Gastroesophageal sphincter (tissue), 4 donors: ENCODE measurements at places on chromosomes 7 and 10.

DNA sequence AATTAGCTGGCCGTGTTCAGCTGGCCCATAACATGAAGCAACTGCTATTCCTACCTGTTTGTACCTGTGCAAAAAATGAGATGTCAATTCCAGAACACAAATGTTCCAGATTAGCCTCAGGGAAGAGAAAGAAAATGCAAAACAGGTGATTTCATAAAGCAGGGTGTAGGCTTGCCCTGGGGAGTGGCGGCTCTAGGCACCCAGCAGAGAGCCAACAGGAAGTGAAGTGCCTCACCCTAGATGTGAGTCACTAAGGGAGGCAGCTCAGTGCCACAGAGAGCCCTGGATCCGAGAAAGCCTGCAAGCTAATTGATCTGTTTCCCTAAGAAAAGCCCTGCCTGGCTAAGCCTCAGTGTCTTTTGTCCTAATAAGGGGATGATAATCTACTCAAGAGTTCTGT, 240.0 kb downstream of the ARHGAP21 start:
- peak; percentile 60 for ATAC-seq

DNA sequence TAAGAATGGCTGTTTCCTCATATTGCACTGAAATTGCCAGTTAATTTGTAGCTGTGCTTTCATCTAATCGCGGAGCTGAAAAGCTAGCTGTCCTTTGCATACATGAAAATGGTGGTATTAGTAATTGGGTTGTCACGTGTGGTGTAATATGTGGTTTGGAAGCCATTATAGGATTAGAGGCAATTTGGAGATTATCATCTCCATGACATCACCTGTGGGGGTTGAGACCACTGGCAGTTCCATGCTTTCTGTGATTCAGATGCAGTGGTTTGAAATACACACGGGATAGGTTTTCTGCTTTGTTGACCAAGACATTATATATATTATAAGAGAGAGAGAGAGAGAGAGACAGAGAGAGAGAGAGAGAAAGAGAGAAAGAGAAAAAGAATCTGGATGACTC, 180.8 kb downstream of the RAB11FIP2 start:
- no peak for ATAC-seq

DNA sequence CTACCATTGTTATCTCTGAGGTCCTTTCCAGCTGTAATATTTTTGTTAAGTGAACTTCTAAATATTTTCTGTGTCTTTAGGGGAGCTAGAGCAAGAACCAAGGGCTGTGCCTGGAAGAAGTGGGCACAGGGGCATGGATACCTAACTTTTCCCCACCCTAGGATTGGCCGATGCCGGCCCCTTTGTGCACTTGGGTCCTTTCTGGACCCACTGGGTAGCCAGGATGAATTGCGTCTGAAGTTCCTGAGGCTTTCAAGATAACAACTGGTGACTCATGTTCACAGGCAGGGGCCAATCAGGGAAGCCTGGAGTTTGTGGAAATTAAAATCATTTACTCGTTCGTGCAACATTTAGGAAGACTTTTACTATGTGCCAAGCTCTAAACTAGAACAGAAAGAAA, 758 bp downstream of the DPCD start:
- no peak for ATAC-seq

GRCh38 chr7:121605317-121605680, 209.2 kb upstream of the FAM3C start:
- no peak for ATAC-seq

DNA sequence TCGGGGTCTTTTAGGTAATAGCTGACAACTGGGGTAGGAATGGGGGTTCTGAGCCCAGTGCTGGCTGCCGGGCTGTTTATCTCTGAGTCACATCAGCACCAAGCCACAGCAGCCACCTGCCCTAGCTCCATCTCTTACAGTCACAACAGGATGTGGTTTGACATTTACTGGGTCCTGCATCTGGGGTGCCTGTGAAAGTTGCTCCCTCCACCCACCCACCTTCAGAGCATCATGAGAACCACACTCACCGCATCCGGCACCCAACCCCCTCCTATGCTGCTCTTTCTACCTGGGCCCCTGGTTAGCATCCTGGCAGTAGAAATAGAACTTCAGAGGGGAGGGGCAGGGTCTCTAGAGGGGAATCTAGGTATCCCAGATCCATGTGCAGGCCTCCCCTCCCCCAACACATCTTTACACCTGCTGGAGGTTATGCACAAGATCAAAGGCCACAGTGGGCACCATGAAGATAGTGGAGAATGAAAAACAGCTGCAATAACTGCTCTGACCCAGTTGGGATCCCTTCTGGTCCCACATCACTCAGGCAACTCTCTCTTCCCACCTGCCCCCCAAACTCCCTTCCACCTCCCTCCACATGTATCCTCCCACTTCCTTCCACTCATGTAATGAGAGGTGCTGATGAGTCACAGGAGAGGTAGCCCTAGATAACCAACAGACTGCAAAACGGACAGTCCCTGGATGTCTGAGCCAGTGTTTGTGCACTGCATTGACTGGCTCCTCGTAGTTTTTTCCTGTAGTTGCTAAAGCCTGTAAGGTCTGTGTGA, 38.2 kb downstream of the PRSS2 start:
- peak; percentile 27 for ATAC-seq

DNA sequence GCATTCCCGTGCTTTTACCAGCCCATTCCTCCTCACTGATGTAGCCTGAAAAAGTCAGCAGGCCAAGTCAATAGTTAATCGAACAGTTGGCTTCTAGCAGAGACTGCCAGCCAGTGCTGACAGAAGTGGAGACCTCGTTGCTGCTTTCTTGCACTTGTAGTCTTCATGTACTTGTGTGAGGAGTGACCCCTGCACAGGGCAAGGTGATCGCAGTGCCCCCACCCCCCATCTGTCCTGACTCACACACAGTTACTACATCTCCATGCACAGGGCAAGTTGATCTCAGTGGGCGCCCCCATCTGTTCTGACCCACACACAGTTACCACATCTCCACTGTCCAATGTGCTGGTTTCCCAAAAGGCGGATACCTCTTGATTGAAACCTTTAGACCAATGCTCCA, 34.2 kb downstream of the C10orf71 start:
- no peak for ATAC-seq

DNA sequence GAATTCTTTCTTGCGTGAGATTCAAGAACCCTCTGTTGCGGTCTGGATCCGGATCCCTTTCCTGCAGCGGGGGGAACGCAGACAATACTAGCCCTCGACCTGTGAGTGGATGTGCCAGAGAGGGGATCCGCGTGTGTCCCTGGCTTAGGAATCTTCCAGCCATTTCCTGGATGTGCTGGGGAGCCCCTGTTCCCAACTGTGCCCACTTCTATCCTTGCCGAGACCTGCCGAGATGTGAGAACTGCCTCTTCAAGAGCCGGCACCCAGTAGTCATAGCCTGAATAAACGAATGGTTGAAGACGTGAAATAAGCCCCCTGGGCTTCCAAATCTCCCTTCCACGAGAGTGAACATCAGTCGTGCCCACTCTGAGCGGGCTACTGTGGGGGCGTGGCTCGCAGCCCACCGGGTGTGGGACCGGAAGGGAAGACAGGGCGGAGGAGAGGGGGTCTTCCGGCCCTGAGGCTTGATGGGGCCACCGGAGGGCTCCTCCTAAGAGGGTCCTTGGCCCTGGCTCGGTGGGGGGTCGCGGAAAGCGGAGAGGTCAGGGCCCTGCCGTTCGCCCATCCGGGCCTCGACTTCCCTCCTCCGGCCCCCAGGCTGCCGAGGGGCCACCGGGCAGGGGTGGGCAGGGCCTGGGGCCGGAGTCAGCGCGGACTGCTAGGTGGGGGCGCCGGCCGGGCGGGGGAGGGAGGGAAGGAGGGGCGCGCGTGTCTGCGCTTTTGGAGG, 1.3 kb upstream of the CCDC136 start:
- ATAC-seq = peak; percentile 40

GRCh38 chr7:17421941-17422340, 123.5 kb downstream of the AHR start:
- ATAC-seq = no peak

GRCh38 chr7:138396251-138397070, 63.6 kb upstream of the TRIM24 start:
- no peak for ATAC-seq

- no peak for ATAC-seq
Observed at GRCh38 chr7:141550386-141551093, 670 bp upstream of the AGK start.

DNA sequence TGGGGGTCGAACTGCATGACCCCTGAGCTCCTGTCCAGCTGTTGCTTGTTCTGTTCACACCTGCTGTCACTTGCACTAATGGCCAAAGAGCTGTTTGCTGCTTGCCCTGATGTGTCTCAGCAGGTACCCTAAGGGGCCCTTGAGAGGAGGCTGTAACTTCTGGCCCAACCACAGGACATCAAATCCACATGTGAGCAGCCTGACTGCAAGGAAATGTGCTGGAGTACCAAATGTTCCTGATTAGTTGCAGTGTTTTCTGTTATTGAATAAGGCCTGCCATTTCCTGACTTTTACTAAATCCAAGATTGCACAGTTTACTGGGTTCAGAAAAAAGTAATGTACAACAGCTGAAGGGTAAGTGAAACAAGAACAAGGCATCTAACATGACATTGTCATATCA, 91.7 kb upstream of the IL6 start:
- peak; percentile 61 for ATAC-seq

GRCh38 chr7:139767561-139767982, 10.2 kb downstream of the HIPK2 start:
- ATAC-seq = no peak

DNA sequence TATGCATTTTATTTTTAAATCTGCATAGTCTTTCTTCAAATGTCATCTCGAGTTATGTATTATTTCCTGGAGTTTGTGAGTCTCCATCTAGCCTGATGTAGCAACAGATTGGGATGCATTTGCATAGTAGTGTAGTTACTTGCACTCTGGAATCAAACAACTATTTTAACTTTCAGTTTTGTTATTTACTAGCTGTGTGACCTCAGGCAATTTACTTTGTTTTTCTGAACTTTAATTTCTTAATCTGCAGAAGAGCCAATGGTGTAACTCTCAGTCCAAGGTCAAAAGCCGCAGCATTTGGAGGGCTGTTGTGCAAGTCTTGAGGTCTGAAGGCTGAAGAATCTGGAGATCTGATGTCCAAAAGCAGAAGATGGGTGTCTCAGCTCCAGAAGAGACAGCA, 175.8 kb upstream of the SORCS1 start:
- peak; percentile 58 for ATAC-seq

DNA sequence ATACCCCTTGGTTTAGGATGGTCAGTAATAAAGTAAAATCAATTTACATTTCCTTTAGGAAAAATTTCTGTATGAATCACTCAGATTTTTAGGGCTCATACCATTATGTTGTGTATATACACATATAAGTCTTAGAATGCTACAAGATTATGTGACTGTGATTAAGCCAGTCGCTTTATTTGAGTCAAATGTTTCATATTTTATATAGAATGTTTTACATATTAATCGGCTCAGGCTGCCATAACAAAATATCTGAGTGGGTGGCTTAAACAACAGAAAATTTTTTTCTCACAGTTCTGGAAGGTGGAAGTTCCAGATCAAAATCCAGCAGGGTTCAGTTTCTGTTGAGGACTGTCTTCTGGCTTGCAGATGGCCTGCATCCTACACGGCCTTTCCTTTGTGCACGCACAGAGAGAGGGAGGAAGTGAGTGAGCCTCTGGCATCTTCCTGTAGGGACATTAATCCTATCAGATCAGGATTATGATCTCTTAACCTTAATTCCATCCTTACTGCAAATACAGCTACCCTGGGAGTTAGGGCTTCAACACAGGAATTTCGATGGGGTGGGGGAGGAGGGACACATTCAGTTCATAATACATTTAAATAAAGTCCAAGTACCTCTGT, 198.0 kb downstream of the PHF14 start:
- no peak for ATAC-seq

GRCh38 chr7:91266689-91267090, 2.5 kb downstream of the FZD1 start:
- ATAC-seq = no peak

- ATAC-seq = no peak
Observed at GRCh38 chr7:134165252-134165651, 38.1 kb downstream of the LRGUK start.

- ATAC-seq = peak; percentile 28
Observed at GRCh38 chr7:65269150-65269856, 104.4 kb upstream of the ZNF92 start.

GRCh38 chr7:25845464-25845863, 306.5 kb upstream of the NFE2L3 start:
- no peak for ATAC-seq

- peak; percentile 85 for ATAC-seq
Observed at GRCh38 chr10:95474228-95475002, 86.8 kb downstream of the SORBS1 start.

DNA sequence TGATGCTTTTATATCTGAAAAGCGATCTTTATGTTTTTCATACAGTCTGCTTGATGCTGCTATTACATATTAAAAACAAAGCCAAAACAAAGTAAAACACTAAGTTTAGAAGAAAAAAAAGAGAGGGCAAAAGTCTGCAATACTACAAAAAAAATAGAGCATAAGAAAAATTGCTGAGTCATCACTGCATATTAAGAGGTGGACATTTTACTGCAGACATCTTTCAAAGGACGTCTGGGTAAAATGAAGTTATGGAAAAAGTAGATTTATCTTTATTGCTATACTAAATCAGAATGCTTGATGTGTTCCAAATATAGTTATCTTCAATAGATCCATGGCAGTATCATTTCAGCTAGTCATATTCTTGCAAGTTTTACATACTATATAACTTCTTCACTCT, 172.0 kb downstream of the MAGI2 start:
- ATAC-seq = no peak

DNA sequence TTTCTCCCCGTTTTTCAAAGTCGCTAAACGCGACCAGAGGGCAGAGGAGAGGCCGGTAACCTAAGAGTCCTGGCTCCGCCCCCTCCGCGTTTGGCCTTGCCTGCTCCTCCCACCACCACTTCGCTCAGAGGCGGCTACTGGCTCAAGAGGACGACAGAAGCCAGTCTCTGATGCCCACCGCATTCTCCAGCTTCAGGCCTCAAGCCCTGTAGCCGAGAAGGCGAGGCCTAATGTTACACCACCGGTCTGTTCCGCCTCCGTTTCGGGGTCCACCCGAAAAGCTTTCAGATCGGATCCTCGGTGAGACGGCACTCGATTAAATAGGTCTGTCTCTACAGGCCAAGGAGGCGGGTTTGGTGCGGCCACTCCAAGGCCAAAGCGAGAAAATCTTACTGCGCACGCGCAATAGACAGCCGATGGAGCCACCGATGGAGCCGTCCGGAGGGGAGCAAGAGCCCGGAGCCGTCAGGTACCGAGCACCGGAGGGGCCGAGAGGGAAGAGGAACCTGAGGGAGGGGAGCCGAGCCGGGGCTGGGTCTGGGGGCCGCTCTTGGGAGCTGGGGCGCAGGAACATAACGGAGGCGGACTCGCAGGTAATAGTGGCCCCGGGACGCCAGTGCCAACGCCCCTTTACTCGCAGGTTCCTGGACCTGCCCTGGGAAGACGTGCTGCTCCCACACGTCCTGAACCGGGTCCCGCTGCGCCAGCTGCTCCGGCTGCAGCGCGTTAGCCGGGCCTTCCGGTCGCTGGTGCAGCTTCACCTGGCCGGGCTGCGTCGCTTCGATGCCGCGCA, at the start of gene FBXL15:
Gene FBXL15, plus strand, starts transcription at position 123 of the 793 bp plus-strand sequence. Its CDS starts 294 bp downstream, at position 417.
- peak; percentile 94 for ATAC-seq

- no peak for ATAC-seq
Observed at GRCh38 chr7:28855538-28856217, 102.5 kb downstream of the TRIL start.
